OCI-LY7 (cell line): ENCODE measurements at places on chromosomes 11 and 22.

- DNase-seq: no peak
These were observed 17.0 kb downstream of the DIXDC1 start for GRCh38 chr11:111954154-111954553.

DNA sequence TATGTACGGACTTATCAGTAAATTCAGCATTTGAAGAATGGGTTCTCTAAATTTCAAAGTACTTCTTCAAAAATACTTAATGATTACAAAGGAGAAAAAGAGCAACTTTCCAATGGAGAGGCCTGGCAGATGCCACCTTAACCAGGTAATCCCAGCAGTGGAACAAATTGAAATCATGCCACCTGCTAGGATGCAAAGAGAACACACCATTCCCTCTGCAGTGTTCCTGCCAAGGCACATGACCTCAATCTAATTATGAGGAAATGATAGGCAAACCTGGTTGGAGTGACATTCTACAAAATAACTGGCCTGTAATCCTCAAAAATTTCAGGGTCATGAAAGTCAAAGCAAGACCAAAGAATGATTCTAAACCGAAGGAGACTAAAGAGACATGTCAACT is 21.5 kb downstream of the TNRC6B start:
- DNase-seq: no peak

DNA sequence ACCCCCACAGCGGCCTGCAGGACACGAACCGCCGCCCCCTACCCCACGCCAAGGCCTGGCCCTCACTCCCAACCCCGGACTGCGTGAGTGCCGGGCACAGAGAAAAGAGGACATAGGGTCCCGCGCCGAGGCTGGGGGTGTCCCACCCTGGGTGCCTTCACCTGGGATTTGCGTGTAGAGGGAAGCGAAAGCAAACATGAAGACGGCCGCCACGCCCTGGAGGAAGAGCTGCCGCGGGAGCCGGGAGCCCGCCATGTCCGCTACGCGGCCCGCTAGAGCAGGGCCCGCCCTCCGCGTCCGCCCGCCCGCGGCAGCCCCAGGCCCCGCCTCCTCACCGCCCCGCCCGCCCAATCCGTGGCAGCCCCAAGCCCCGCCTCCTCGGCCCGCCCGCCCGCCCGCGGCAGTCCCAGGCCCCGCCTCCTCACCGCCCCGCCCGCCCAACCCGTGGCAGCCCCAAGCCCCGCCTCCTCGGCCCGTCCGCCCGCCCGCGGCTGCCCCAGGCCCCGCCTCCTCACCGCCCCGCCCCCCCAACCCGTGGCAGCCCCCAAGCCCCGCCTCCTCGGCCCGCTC is at the start of gene LMF2:
Gene LMF2 (minus strand): TSS at position 282 of the 570 bp plus-strand sequence. CDS start 27 bp downstream, at position 255.
- DNase-seq: peak; percentile 90

- no peak for DNase-seq
These were observed 12.4 kb upstream of the MTMR3 start for GRCh38 chr22:29870574-29870973.

GRCh38 chr11:24124876-24125275 is 372.0 kb upstream of the LUZP2 start:
- no peak for DNase-seq

DNA sequence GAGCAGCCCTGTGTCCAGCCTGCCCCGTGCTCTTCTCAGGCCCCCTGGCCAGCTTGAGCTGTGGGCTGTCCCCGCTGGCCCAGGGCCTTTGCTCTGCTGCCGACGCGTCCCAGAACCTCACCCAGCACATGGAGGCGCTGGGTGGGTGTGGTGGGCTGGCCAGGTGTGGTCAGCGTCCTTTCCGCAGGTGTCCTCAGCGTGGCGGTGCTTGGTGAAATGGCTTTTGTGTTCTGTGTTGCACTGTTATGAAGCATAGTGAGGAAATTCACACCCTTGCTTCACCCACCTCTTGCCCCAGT is 37.4 kb downstream of the GRAMD4 start:
- no peak for DNase-seq

DNA sequence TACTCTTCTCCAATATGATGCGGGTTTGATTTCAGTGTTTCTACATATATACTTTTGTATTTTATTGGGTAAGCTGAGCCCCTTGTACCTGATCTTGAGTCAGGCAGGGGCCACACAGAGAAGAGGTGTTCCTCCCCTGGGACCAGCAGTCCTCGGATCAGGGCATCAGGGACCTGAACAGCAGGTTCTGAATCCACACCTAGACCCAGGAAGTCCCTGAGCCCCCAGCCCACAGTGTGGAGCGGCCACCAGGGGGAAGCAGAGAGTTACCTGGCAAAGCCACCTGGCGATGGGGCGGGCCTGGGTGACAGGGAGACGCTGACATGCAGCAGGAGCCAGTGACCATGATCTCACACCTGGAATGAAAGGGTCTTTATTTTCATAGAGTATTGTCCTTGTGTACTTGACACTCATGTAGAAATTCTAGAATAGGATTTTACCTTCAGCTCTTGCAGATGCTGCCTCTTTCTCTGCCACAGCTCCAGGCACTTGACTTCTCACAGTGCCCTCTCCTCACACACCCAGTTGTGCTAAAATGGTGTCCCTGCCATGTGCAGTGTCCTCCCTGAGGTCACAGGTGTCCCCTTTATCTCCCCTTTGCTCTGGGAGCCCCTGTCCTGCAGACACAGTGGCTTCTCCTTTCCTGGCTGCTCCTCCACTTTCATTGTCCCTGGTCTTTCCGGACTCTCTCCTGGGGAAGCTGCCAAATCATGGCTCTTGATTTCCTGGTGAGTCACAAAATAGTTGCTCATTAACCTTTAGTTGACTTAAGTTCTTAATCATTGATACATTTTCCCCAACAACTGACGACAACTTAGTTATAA is 48.5 kb downstream of the GGTLC2 start:
- DNase-seq: peak; percentile 83

- no peak for DNase-seq
These were observed 51.5 kb upstream of the ZBED5 start for GRCh38 chr11:10909141-10909883.

- DNase-seq: no peak
These were observed 176.9 kb downstream of the NAV2 start for GRCh38 chr11:19889531-19889930.

GRCh38 chr11:3056296-3057068 is 741 bp downstream of the CARS1 start:
- DNase-seq: peak; percentile 47

DNA sequence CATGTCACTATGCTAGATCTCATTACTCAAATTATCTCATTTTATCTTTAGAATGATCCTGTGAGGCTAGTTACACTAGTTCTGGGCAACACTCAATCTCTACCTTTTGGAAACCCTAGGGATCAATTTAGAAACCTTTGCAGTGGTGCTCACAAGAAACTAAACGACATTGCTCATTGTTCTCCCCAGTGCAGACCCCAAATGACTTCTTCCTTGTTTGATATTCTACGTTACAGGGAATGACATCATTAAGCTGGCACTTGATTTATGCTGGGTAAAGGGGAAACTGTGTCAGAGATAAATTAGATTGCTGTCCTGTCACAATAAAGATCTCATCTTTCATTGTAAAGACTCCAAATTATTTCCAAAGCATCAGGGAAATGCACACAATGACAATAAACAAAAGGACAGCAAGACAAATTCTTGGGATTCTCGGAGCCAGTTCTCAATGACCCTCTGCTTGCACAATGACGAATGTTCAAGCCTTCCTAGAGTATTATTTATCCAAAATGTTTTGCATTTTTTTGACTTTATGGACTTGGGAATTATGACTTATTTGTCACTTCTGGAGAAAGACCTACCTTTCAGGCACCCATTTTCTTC is 1121.8 kb upstream of the TENM4 start:
- no peak for DNase-seq

DNA sequence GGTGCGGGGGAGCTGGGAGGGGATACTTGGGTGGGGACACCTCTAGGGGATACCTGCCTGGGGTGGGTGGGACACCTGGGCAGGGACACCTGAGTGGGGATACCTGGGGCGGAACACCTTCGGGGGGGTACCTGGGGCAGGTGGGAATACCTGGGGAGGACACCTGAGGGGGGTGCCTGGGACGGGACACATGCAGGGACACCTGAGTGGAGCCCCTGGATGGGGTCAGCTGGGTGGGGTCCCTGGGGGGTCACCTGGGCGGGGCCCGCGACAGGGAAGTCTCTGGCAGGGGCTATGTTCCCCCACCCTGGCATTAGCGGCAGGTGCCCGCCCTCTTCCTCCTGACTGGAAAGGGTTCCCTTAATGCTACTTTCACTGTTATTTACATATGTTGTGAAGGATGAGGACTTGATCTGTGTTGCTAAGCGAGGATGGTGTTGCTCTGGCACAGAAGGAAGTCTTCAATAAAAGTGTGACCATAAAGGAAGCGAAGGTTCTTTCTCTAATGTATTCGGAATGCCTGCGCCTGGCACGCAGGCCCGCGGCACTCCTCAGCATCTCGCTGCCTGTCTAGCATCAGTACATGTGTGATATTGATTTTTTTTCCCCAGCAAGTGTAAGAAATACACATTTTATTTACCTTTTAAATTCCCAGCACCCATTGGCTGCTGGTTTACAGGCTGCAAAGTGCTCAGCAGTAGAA is 801.7 kb downstream of the BRD1 start:
- DNase-seq: no peak

GRCh38 chr11:16769386-16769785 is 30.9 kb downstream of the C11orf58 start:
- DNase-seq: no peak

DNA sequence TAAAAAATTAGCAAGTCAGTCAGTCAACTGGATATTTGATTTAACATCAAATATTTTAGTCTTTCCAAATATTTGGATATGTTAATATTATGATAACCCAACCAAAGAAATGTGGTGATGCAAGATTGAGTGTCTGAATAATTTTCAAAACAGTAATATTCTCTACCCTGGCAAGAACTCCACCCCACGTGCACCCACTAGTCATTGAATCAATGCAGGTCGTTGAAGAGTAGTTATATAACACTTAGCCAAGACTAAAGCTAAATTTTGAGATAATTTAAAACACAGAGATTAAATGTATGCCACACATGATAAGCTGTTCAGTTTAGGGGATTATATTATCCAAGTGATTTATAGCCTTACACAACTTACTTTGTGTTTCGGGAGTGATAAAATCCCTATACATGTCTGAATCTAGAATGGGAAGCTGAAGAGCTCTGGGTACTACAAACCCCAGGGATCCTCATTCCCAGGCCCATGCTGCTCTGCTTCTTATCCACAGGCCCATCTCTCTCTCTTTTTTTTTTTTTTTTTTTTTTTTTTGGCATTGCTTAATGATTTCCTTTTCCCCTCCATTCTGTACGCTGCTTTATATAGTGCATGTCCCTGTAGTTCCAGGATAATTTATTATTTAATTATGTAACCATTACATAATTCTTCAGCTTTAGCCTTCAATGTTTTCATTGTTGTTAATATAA is 392.9 kb downstream of the NTM start:
- DNase-seq: no peak

GRCh38 chr22:17429516-17429915 is 60.3 kb downstream of the CECR2 start:
- no peak for DNase-seq

GRCh38 chr22:17172029-17172833 is 13.2 kb upstream of the HDHD5 start:
- DNase-seq: no peak

DNA sequence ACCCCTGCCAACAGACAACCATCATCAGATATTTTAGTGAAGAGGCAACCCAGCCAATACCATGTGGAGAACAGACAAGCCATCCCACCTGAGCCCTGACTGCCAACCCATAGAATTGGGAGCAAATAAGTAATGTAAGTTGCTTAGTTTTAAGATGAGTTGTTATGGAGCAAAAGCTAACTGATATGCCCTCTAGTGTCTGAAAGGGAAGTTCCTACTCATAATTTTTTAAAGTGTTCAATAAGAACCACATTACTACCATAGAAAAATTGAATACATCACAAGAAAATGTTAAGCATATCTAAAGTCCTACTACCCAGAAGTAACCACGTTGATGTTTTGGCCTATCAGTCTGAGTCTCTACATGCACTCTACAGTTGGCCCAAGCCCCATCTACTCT is 50.8 kb upstream of the SLC36A4 start:
- DNase-seq: peak; percentile 23

DNA sequence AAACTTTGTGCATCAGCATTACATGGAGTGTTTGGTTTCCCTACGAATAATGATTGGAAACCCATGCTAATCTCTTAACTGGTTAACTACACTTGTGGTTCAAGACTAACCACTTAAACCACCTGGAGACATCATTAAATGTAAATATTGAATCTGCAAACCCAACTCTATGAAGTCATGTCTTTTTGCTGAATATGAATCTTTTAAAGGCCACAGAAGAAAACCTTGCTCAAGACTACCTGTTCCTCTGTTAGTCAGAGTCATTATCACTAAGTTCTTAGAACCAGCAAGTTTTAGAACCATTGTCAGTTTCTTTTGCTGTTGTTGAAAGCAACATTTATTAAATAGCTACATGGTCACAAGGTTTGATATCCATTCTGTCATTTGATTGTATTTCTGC is 70.7 kb downstream of the SIK2 start:
- no peak for DNase-seq

GRCh38 chr11:118646393-118646792 is 33.1 kb downstream of the TREH start:
- DNase-seq: no peak

DNA sequence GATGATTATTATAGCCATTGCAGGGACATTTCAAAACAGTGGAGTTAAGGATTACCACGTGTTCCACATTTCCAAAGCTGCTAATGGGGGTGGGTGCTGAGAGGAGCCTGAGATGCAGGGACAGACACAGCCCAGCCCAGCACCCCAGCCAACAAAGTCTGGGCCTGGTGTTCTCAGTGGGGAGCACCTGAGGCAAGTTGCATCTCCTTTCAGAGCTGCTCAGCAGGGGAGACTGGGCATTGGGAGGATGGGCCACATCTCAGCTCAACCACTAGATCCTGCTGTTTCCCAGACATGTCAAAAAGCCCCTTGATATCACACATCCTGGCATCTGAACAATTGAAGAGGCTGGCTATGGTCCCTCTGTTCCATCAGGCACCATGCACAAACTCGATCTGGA is 458.0 kb upstream of the KIRREL3 start:
- no peak for DNase-seq

DNA sequence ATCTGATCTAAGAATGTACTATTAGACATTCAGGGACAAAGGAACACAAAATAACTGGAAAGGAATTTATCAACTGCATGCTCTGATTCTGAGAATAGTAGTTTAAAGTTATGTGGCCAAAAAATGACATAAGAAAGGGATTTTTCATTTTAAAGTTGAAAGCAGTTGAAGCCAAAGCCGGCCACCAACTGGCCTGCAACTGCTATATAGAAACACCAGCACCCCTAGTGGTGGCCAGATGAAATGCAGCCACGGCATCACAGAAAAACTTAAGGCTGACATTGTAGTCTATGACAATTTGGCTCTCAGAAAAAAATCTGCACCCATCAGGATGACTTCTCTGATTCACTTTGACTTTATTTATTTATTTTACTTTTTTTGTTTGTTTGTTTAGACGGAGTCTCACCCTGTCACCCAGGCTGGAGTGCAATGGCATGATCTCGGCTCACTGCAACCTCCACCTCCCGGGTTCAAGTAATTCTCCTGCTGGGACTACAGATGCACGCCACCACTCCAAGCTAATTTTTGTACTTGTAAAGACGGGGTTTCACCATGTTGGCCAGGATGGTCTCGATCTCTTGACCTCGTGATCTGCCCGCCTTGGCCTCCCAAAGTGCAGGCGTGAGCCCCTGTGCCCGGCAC is 59.2 kb downstream of the SLC35F2 start:
- DNase-seq: peak; percentile 71

- DNase-seq: no peak
These were observed 18.8 kb downstream of the LUZP2 start for GRCh38 chr11:24515632-24516031.
